ENCODE measurements at places on chromosomes 11 and 22.
A peak's percentile ranks its signal among the peaks of the same experiment; 100 is the strongest.

GRCh38 chr11:1875093-1875850 lies 16.4 kb downstream of the PRR33 start:
- DNase-seq: no peak

DNA sequence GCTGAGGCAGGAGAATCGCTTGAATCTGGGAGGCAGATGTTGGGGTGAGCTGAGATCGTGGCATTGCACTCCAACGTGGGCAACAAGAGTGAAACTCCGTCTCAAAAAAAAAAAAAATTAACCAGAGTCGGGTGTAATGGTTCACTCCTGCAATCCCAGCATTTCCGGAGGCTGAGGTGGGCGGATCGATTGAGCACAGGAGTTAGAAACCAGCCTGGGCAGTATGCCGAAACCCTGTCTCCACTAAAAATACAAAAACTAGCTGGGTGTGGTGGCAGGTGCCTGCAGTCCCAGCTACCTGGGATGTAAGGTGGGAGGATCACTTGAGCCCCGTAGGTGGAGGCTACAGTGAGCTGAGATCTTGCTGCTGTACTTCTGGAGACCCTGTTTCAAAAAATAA lies 1.5 kb downstream of the RANGAP1 start:
- DNase-seq: no peak

GRCh38 chr11:125504580-125504979 lies 8.5 kb upstream of the FEZ1 start:
- no peak for DNase-seq

- DNase-seq: no peak
Observed at GRCh38 chr11:1868636-1869291, 15.9 kb downstream of the LSP1 start.

DNA sequence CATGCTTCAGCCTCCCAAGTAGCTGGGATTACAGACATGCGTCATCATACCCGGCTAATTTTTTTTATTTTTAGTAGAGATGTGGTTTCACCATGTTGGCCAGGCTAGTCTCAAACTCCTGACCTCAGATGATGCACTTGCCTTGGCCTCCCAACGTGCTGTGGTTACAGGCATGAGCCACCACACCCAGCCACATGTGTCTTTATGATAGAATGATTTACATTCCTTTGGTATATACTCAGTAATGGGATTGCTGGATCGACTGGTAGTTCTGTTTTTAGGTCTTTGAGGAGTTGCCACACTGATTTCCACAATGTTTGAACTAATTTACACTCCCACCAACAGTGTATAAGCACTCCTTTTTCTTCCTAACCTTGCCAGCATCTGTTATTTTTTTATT lies 276.2 kb downstream of the METTL15 start:
- DNase-seq: no peak

DNA sequence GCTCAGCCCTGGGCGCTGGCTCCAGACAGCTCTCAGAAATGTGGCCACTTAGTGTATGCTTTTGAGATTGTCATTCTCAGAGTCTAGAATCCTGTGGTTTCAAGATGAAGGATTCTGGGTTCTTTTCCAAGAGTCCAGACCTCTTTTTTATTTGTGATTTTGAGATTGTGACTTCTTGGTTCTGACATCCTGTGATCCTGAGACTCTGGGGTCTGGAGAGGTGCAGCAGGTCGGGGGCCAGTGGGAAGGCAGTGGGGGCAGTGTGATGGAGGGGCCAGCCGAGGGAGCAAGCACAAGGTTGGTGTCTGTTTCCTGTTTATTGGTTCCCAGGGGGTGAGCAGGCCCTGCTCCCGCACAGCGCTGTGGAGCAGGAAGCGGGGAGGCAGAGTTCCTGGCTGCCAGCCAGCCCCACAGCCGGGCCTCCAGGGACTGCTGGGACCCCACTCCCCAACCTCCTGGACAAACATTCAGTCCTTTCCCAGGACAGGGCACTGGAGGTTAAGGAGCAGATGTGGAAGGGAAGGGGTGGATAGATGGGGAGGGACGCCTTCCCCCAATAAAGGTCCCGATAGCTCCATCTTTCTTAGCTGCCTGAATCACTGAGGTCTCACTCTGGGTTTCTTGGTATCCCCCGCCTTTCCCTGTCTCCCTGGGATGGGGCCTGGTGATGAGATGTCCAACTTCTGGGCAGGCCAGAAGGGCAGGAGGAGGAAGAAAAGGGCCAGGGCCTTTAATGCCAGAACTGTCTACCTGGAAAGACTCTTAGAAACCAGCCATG lies 13.7 kb downstream of the ARHGEF17 start:
- no peak for DNase-seq

GRCh38 chr22:21931056-21931455 lies 21.6 kb downstream of the PPM1F start:
- no peak for DNase-seq

DNA sequence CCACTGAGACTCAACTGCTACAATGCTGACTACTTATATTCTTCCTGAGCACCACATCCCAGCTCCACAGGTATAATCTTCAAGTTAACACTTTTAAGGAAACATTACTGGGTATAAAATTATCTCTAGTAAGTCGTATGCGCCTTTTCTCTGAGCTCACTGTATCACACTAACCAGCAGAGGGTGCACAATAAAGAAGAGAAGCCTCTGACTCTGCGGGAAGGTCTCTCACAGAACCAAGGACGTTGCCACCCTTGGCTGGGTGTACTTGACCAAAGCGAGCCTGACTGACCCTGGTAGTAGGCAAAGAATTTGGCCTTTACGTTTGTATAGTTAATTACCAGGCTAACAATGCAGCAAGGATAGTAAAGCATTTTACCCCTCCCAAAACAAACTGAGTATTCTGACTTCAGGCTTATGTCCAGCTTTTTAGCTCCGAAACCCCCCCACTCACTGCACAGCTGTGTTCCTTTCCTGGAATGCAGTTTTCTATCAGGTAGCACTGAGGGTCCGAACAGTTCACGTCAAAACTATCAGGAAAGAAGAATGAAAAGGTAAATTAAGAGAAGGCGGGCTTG lies at the start of gene BTBD18:
Gene BTBD18, minus strand, starts transcription at position 144 of the 578 bp plus-strand sequence. CDS start 631 bp downstream, outside the sequence.
- peak; percentile 21 for DNase-seq

DNA sequence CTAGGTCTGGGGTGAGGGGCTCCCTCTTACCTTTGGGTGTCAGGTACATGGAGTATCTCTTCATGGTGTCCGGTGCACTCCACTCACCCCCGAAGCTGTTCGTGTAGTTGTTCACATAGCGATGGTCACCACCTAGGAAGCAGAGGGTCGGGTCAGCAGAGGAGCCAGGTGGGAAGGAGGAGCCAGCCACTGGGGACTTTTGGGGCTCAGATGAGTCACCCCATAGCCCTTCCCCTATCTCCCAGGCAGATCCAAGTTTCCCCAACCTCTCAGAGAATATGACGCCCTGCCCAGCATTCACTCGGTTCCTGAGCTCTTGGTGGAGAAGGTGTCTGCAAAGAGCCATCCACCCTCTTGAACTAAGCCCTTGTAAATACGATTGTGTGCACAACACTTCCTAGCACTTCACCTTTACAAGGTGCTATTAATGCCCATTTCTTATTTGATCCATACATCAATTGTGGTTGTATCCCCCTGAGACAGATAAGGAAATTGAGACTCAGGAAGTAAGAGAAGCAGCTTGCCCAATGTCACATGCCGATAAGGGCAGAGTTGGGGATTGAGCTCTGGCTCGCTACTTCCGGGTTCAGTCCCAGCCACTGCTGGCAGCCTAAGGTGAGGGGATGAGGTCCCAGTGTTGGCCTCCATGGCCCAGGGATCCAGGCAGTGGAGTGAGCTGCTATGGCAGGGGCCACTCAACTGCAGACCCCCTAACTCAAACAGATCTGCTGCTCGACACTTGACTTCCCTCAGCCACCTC lies 14.8 kb downstream of the TRIM29 start:
- no peak for DNase-seq

- DNase-seq: no peak
Observed at GRCh38 chr22:43313890-43314474, 29.2 kb downstream of the SCUBE1 start.

- DNase-seq: no peak
Observed at GRCh38 chr22:28813772-28814518, 13.6 kb upstream of the XBP1 start.

GRCh38 chr11:102494216-102494615 lies 36.3 kb downstream of the MMP7 start:
- no peak for DNase-seq

DNA sequence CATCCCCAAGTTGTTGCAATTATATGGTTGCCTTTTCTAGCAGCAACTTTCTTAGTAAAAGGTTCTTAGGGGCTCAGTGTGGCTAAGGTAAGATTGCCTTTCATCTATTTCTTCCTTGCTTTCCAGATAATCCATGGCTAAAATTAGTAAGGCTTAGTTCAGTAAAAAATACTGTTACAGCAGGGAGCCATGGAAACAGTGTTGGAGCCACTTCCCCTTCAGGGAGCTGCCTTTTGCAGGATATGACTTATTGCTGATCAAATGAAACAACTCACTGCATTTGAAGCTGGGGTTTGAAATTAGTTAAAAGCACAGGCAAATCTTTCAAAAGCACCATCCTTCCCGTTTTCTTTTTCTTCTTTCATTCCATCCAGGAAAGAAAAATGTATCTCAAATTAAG lies 184.3 kb downstream of the C11orf87 start:
- DNase-seq: no peak

DNA sequence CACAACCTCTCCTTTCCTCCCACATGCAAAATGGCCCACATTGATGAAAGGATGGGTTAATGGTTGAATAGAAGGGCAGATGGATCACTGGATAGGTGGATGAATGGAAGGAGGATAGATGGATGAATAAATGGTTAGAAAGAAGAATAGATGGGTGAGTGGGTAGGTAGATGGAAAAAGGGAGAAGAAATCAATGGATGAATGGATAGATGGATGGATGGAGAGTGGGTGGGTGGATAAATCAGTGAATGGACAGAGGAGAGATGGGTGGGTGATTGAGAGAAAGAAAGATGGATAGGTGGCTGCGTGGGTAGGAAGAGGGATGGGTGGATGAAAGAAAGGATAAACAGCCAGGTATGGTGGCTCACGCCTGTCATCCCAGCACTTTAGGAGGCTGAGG lies 1.2 kb downstream of the SEC14L3 start:
- DNase-seq: no peak

- DNase-seq: no peak
Observed at GRCh38 chr11:19160847-19161246, 40.9 kb downstream of the CSRP3 start.

GRCh38 chr11:14698771-14699170 lies 55.2 kb downstream of the PDE3B start:
- DNase-seq: no peak

- peak; percentile 24 for DNase-seq
Observed at GRCh38 chr11:288478-289397, at the start of gene PGGHG. Gene PGGHG, plus strand, starts transcription at chr11:289126. Its CDS starts 691 bp downstream, at chr11:289817.

- DNase-seq: no peak
Observed at GRCh38 chr22:19965771-19966709, 24.4 kb upstream of the TXNRD2 start.

DNA sequence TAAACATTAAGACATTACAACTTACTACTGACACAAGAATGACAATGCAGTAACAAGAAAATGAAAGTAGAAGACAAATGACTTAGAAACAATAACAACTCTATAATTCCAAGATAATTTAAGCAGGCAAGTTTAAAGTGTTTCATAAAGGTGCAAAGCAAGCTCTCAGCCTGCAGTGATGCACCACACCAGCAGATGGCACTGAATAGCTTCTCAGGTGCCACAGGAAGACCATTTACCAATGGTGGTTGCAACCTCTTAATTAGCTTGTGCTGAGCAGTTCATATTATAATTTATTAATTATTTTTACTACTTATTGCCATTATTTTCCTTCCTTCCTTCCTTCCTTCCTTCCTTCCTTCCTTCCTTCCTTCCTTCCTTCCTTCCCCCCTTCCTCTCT lies 60.6 kb downstream of the NXPE2 start:
- peak; percentile 62 for DNase-seq

GRCh38 chr11:79963856-79964645 lies 523.2 kb upstream of the TENM4 start:
- DNase-seq: no peak

DNA sequence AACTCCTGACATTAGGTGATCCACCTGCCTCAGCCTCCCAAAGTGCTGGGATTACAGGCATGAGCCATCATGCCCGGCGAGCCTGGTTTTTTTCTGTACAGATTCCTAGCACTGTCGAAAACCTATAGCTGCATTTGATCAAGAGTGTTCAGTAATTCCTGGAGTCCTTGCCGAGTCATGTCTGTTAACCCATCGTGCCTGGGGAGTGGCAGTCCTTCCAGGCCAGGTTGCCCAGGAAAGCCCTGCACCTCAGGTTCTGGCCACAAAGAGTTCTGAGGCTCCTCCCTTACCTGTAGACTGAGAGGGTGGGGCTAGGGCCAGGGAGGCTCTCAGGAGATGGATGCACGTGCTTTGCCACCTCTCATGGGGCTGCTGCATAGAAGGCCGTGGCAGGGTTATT lies 17.0 kb downstream of the YDJC start:
- no peak for DNase-seq

Measured in NCI-H2029 (cell line).